ENCODE measurements at places on chromosomes 7 and 10.

DNA sequence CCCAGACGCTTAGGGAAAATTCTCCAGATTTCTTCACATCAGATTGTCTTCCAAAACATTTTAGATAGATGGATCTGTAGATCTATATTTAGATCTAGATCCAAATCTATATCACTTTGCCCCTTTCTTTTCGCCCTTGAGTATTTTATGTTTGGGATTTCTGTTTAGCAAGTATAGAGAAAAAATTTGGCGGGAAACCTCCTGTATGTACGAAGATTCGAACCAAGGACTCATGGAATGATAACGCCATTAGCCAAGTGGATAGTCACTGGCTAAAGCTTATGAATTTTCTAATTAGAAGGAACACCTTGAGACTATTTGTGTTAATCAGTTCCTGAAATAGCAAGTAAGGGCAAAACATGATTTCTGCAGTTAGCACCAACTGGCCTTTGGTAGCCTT, 1.2 kb downstream of the THNSL1 start:
- no peak for DNase-seq

DNA sequence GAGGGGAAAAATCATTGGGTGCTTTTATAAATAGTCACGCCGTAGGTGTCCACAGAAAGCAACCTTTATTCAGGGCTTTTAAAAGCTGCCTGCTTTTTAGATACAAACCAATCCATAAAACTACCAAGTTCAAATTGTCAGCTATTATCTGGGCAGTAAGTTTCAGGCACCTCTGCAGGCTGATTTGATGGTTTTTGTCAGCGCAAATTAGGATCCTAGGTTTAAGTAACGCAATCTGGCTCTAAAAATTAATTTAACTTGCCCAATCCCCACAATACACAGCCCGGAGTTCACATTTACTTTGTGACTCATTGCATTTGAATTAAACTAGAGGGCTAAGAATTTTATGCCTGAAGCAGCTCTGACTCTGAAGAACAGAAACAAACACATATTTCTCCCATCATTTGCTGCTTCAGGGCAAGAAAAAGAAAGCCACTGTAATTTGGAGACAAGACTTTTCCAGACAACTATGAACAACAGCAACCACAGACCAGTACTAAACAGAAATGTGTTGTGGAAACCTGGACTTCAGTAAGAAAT, 43.3 kb downstream of the NRP1 start:
- no peak for DNase-seq

GRCh38 chr7:11623093-11623678, 208.8 kb downstream of the THSD7A start:
- DNase-seq = no peak

GRCh38 chr10:86830043-86830591, 73.7 kb downstream of the BMPR1A start:
- DNase-seq = no peak

DNA sequence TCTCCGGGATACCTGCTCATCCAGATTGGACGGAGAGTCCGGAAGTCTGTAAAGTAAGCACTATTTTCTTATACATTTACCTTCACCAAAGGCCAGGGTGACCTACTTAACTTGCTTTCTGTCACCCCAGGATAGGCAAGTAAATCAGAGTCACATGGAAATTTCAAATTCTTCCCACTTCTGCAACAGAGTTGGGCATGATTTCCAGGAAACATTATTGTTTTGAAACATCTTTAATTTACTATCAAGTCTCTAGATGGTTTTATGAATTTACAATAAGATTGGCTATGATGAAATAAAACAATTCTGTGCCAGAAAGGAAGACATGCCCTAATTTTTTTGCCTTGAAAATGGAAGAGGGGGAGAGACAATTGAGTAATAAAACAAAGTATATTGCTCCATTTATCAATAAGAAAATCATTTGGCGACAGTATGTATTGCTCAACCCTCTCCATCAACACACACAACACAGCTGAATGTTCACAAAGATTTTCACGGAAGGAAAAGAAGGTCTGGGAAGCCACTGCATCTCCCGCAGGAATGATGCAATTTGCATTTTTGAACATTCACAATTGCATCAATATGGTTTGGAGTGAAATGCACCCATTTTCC, 702.8 kb downstream of the PARD3 start:
- no peak for DNase-seq

- DNase-seq = no peak
Measured at GRCh38 chr7:87878208-87878735, 2.0 kb downstream of the DBF4 start.

DNA sequence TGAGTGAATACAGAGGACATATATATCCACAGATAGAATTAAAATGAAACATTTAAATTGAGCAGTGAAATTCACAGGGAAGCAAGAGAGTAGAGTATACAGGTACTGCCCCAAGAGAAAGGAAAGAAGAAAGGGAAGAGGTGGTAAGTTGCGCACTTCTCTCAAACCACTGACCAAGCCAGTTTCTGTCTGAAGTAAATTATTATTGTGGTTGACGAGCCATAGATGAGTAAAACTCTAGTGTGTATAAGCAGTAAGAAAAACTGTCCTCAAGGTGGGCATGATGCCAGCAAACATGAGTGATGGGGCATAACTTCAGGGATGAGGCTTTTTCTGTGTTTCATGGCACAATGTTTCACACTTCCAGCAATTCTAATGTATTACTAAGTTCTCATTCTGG, 4.4 kb upstream of the BET1 start:
- DNase-seq = no peak

GRCh38 chr7:26556061-26556881, 264.6 kb downstream of the SNX10 start:
- DNase-seq = no peak

GRCh38 chr7:44390701-44391100, 65.3 kb upstream of the CAMK2B start:
- no peak for DNase-seq

Measured in smooth muscle cell of the brain vasculature (primary cell).